Iris pigment epithelial cell (primary cell): ENCODE measurements at places on chromosomes 5 and 9.

DNA sequence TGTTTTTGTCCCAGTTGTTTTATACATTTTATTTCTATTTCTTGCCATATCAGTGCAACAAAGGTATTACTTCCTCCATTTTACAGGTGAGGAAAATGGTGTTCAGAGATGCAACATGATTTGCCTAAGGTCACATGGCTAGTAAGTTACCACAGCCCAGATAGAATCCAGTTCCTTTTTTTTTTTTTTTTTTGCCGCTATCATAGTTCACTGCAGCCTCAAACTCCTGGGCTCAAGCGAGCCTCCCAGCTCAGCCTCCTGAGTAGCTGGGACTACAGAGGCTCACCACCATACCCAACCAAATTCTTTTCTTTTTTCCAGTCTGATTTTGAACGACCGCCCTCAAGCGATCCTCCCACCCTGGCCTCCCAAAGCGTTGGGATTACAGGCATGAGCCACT is 480 bp upstream of the CCDC69 start:
- DNase-seq: no peak

DNA sequence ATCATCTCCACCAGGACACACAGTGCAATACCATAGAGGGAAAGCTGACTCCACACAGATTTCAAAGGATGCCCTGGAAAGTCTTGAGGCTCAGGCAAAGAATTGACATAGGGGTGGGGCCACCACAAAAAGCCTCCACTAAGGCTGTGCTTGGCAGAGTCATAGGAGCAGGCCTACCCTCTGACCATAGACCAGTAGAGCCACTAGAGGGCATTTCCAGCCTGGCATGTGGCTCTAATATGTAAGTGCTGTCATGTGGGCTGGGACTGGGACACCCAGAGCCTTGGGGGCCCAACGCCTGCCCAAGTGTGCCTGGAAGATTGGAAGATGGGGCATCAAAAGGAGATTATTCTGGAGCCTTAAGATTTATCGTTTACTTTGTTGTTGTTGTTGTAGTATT is 726.0 kb downstream of the DNAH5 start:
- no peak for DNase-seq

DNA sequence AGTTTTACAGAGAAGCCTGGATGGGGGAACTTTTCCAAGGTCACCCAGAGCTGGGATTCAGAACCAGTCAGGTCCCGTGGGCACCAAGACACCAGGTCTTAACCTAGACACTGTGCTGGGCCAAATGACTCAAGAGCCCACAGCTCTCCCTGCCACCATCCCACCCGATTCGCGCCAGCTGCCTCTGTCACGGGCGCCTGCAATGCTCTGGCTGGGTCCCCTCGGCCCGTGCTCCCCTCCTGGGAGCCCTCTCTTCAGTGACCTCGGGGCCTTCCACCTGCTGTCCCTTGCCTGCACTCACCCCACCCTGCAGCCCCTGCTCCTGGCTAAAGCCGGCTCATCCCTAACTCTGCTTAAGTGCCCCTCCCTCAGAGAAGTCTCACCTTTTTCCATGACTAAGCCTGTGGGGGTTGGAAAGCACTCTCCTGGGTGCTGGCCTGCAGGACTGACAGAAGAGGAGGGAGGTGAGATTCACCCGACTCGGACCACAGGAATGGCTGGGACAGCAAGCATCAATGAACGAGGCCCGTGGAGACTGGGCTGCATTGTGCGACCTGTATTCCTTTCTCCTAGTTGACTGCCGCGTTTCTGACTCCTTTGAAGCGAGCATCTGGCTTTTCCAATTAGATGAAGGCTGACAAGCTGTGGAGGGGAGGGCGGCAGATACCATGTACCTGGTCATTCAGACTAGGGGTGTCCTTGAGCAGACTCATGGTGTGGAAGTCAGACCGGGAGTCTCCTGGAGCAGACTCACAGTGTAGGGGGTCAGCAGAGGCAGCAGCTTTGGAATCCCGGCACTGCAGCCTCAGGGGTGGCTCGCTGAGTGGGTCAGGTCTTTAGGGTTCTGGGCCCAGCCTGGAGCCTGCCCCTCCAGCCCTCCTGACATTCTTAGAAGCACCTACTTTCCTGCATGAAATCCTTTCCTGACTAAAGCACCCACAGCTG is 5.8 kb upstream of the IL4 start:
- DNase-seq: no peak

DNA sequence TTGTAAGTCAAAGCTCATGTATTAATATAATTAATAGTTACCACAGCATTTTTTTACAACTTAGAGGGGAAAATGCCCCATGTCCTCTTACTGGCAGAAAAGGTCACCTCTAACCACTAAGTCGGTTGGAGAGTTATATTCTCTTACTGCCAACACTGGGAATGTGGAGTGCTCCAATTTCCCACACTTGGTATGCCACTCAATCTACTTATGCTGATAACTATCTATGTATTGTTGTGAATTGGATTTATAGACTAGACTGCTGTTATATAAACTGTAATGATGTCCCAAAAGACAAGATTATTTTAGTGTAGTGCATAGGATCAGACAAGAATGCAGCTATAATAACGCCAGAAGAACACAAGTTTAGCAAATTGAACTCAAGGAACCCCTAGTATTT is 2385.2 kb upstream of the C9orf72 start:
- no peak for DNase-seq

- DNase-seq: no peak
Measured at GRCh38 chr9:2984491-2984890, 140.6 kb upstream of the PUM3 start.

GRCh38 chr5:71457106-71457505 is 1.7 kb downstream of the BDP1 start:
- DNase-seq: no peak

DNA sequence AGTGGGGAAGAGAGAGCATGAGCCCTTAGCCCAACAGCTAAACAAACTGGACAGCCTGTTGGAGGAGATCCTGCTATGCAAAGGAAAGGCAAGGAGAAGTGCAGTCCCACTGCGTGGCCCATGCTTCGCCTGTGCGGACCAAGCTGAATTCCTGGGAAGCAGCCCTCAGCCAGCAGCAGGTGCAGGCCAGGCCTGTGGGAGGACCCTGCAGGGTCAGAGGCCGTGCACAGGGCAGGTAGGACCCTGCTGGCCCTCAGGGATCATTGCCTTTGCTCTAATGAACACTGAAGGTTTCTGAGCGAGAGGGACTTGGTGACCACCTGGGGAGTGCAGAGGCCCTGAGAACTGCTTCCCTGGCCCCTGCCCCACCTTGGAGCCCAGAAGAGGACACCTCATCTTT is 6.0 kb upstream of the SLC6A19 start:
- no peak for DNase-seq

DNA sequence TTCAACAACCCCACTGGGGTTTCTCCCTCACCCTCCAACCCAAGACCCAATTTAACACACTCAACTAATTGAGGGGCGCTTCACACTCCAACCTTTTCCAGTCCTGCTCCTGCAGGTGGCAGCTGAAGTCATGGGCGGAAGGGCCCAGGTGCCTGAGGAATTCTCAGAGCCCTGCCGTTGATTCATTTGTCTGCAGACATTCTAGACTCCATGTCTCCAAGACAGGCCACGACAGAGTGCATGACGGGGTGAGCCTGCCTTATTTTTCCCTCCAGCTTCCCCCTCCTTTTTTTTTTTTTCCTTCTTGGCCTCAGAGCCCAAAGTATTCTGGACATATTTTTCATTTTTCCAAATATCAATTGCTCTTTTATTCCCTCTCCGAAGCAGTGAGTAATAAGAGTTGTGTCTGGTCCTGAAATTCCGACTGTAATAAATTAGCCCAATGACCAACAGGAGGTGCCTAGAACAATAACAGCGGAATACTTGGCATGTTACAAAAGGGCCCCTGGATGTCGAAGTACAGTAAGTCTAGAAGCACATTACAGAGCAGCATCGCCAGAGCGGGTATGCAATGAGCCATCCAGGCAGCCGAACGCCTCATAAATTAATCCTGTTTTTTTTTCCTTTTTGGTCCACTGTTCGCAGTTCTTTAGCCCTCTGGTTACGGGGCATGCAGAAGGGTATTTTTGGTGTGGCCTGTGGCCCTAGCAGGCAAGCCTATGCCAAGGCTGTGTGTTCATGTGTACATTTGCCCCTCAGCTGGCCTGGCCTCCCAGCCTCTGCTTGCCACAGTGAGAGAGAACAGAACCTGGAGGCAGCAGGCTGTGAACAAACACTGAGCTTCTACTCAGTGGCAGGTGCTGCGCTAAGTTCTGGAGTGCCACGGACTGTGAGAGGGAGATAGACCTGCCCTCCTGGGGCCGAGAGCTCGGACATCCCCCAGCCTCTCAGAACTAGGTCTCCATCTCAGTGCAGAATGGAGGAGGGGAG is 8.6 kb upstream of the SMIM23 start:
- DNase-seq: no peak

DNA sequence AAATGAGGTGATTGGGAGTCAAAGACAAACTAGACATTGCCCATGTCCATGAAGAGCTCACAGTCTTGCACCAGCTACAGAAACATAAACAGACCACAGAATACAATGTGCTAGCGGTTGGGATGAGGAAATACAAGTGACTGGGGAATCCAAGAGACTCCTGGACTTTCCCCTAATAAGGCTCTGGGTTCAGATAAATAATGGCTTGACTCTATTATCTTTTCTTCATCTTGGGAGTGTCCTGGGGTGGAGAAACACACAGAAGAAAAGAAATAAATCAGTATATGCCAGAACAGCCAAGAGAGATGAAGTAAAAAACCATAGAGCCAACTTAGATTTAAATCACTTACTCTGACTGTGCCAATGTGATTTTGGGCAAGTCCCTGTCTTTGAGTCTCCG is 227.8 kb downstream of the PAPPA start:
- DNase-seq: peak; percentile 62

GRCh38 chr5:1672396-1672795 is 127.2 kb downstream of the MRPL36 start:
- no peak for DNase-seq

DNA sequence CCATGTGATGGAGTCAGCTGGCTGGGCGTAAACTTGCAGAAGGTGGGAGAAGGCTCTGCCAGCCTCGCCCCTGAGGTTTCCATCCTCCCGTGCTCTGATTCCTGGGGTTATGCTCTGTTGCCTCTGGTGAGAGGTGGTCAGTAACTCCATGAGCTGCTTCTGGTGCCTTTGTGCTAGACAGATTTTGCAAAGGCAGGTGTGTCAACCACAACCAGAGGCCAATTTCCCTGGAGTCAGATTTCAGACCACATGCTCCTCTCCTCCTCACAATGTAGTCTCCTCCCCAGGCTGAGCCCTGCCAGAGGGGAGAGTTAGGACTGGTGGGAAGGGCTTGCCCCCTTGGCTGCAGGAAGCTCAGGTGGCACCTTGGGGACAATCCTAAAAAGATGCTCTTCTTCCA is 38.8 kb upstream of the TENT4A start:
- no peak for DNase-seq

GRCh38 chr5:61182449-61182848 is 20.2 kb upstream of the SMIM15 start:
- DNase-seq: peak; percentile 28

GRCh38 chr5:164392531-164392930 is 887.1 kb downstream of the MAT2B start:
- DNase-seq: no peak

GRCh38 chr9:17757816-17758215 is 178.9 kb downstream of the SH3GL2 start:
- no peak for DNase-seq

GRCh38 chr5:5466227-5466626 is 43.8 kb downstream of the ICE1 start:
- no peak for DNase-seq

DNA sequence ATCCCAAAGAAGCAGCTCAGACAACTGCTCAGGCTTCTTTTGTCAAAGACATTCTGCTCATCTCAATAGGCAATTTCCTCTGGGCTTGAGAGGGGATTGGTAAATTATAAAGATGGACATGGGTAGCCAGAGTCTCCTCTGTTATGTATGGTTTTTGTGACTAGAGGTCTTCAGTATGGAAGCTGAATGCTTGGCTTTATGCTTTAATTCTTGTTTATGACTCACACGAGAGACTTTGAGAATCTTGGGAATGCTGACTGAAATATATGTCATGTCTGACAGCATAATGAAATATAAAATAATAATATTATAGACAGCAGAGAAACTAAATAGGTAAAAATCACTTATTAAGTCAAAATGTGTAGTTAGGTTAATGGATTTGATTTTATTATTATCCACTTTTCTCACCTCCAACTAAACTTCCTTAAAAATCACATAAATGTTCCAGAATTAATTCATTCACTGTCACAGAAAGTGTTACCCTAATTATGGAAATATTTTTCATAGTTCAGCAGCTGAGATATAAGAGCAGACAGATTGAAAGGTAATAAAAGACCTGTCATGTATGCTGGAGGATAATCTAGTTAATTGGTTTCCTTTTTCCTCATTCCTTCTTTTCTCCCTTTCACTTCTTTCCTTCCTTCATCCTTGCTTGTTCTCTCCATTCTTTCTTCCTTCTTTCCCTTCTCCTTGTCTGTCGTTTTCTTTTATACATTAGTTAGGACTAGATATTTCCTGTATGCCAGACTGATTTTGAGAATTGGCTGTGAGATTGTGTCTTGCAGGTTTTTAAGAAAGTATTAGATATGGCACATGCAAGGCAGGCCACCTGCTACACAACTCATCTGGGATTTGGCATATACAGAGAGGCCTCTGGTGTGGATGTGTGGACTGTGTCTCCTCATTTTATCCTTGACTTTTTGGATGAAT is 1866.1 kb upstream of the NUDT12 start:
- no peak for DNase-seq

DNA sequence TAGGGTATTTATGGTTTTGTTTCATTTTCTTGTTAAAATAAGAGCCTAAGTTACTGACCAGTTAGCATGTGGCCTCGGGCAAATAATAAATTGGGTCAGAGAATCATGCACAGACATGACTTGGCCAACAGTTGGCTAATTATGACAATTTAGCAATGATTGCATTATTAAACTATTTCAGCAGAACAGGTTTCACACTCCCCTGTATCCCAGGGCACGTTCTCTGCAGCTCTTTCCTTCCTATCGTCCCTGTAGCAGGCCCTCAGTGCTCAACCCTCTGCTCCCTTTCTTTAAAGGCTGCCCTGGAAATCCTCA is 167.9 kb downstream of the TSSK1B start:
- DNase-seq: no peak

GRCh38 chr5:58925627-58926540 is 343.0 kb downstream of the RAB3C start:
- peak; percentile 6 for DNase-seq

- DNase-seq: no peak
Measured at GRCh38 chr5:1641041-1641440, 117.3 kb upstream of the LPCAT1 start.

DNA sequence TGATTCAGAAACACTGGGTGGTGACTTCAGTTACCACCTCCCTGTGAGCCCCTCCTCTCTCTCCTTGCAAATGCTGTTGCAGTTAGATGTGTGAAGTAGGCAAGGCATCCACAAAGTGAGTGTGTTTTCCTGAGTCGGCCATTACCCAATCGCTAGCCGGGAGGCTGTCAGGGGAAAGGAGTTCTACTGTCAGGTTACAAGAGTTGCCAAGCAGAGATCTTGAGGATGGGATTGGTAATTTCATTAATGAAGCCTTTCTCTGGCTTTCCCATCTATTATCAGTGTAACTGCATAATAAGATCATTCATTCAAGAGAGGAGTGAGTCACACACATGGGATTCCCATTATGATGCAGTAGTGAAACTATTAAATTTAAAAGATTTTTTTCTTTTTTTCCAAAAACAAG is 106.9 kb downstream of the GLDC start:
- peak; percentile 48 for DNase-seq

GRCh38 chr9:79610791-79611614 is 39.2 kb downstream of the TLE4 start:
- peak; percentile 93 for DNase-seq
